ENCODE measurements at places on chromosomes 1 and 21.

GRCh38 chr21:24897883-24898282 is 709.4 kb downstream of the MRPL39 start:
- no peak for DNase-seq

GRCh38 chr1:56540467-56540866 is 38.9 kb downstream of the PLPP3 start:
- no peak for DNase-seq

GRCh38 chr1:211527888-211528287 is 35.9 kb upstream of the RD3 start:
- DNase-seq = no peak

DNA sequence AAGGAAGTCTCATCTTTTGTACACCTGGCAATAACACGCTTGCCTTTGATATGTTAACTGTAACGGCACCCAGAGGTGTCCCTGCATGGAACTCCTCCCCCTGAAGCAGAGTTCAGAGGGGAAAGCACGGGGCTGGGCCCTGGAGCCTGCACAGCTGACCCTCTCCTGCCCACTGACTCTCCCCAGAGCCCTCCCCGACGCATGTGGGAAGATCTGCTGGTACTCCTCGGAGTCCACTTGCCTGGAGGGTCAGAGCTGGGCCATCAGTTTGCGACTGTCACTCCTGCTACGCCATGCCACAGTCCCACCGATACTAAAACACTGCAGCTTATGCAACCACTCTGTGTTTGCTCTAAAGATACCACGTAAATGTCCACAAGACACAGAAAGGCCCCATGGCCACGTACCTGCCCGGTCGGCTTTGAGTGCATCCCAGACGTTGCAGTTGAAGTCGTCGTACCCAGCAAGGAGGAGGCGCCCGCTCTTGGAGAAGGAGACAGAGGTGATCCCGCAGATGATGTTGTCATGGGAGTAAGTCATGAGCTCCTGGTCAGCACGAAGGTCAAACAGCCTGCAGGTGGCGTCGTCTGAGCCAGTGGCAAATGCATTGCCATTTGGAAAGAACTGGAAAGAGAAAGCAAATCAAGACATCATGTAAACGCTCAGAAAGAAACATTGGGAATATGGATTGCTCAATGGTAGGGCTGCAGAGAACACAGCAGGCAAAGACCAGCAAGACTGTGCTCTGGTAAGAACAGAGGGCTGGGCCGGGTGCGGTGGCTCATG is 10.6 kb upstream of the NADK start:
- no peak for DNase-seq

- no peak for DNase-seq
Measured at GRCh38 chr1:17891205-17892110, 136.3 kb downstream of the ACTL8 start.

DNA sequence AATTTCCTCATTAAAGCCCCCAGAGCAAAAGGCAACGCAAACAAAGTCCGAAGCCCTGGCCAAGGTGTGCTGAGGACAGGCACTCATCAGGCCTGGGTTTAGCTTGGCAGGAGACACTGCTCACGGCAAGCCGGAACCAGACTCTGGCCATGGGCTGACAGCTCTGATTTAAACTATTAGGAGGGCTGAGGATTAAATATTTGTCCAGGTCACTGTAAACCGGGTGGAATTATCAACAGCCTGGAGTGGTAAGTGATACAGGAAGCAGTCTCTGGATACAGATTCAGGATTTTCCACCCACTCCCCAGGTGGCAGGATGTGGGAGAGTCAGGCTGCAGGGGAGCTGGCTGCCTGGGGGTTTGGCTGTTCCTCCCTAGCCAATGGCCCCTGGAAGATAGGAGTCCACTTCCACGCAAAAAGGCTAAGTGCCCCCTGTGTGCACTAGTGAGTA is 42.4 kb downstream of the SLC66A1 start:
- DNase-seq = no peak

- no peak for DNase-seq
Measured at GRCh38 chr1:96559707-96560596, 161.6 kb upstream of the PTBP2 start.
